ENCODE measurements at places on chromosomes 2 and 18. TPM values are rescaled to one million over a fixed set of nuclear protein-coding genes. Genes with fewer than 3 reads are reported as not detected.

DNA sequence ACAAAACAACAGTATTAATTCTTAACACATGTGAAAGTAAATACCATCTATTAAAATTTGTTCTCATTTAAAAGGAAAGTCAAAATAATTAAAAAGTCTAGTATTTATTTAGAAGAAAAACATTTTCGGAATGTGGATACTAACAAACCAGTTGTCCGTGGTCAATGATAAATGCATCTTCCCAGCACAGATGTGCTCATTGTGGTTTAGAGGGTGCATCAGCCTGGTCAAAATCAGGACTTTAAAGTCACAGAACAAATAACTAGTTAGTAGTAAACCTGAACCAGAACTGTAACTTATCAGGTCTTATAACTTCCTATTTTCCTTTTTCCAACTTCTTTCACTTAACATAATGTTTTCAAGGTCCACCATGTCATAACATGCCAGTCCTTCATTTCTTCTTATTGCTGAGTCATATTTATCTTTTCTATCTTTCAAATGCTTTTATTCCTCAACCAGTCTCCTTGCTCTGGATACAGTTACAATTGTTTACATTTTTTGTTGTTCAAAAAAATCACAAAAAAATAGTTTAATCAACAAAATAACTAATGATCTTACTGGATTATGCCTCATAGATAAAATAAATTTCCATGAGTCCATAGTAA is 55.8 kb downstream of the ID2 start:
- no peak overlapping the region for H3K27ac ChIP-seq
- H3K36me3 ChIP-seq: peaks cover 7% of the 10 kb centered on the region
- no peaks in the 10 kb centered on the region for H3K27me3 ChIP-seq
- no peak overlapping the region for H3K4me3 ChIP-seq

DNA sequence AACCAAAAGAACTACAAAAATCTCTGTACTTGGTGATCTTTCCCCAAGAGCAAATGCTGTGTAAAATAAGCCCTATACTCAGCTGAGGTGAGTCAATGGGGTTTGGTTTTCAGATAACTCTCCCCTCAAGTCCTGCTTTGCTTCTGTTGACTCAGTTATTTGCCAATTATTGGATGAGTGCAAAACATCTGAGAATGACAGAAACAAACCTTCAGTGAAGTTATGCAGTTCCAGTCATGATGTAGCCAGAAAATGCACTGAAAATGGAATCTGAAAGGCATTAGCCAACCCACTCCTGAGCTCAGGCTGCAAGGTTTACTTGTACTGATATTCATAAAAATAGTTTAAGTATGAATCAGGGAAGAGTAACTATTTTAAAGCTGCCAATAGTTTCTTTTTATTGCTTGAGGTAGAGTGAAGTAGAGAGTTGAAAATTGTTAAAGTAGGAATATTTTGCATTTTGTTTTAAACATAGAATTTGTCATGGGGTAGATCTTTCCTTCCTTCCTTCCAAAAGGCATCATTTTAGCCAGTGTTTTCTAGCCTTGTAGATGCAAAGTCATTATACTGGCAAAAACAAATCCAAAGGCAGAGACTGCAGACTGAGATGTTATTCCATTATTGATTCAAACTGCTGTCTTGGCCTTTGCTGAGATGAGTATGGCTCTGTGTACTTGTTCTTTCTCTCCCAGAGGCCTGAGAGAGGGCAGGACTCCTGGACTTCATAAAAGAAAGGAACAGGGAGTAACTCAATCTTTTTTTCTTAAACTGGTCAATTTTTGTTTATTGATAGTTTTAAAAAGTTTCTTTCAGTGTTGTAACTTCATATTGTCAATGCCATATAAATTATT is 215.3 kb downstream of the RND3 start:
- no peak overlapping the region for H3K4me3 ChIP-seq
- no peaks in the 10 kb centered on the region for H3K4me1 ChIP-seq
- H3K36me3 ChIP-seq: no peaks in the 10 kb centered on the region
- H3K27ac ChIP-seq: no peak overlapping the region
- no peak for DNase-seq

DNA sequence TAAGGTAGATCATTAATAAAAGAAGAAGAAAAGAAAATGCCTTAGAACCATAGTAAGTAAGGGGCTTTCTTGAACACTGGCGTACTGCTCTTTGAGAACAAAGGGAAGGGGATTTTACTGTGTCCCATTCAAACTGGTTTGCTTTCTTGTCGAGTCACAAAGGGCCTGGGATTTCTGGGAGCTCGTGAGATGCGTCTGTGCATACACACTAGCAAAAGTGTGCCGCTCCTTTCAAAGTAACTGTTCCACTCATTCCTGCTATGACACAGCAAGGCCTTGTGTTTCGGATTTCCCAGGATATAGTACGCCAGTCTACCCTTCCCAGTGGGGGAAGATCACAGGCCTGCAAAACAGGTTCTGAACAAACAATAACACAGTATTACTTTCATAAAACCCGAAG is 93.0 kb downstream of the KCTD18 start:
- H3K4me3 ChIP-seq: no peak overlapping the region
- H3K27ac ChIP-seq: peak overlapping the region; percentile 51
- no peaks in the 10 kb centered on the region for H3K27me3 ChIP-seq
- no peak for DNase-seq
- H3K4me1 ChIP-seq: peaks cover 3% of the 10 kb centered on the region

- no peaks in the 10 kb centered on the region for H3K27me3 ChIP-seq
- DNase-seq: no peak
- H3K27ac ChIP-seq: no peak overlapping the region
- no peaks in the 10 kb centered on the region for H3K36me3 ChIP-seq
- no peak overlapping the region for H3K4me3 ChIP-seq
Measured at GRCh38 chr2:200761266-200761665, 50.4 kb upstream of the BZW1 start.

- no peaks in the 10 kb centered on the region for H3K4me1 ChIP-seq
- no peak for DNase-seq
- H3K4me3 ChIP-seq: no peak overlapping the region
- no peaks in the 10 kb centered on the region for H3K27me3 ChIP-seq
Measured at GRCh38 chr2:176599796-176600485, 330.7 kb downstream of the MTX2 start.

- no peaks in the 10 kb centered on the region for H3K27me3 ChIP-seq
- H3K27ac ChIP-seq: no peak overlapping the region
- no peak overlapping the region for H3K4me3 ChIP-seq
- H3K36me3 ChIP-seq: peaks cover 8% of the 10 kb centered on the region
Measured at GRCh38 chr2:171741189-171741588, 53.9 kb downstream of the DYNC1I2 start.

DNA sequence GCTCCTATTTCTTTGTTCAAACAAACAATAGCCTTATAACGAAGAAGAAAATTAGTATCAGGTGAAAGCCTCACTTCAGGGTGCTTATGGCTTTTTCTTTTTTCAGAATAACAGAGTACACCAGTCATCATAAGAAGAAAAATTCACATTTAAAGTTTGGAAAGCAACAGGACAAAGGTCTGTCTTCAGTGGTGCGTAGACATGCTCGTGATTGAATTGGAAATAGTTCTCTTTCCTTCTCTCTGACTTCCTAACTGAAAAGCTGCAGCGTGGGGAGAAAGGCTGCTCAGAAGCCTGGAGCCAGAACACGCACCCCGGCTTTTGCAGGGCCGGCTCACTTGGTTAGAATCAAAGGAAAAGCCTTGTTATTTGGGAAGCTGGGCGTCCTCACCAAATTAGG is 127.6 kb upstream of the ZNF516 start:
- no peak overlapping the region for H3K4me3 ChIP-seq
- H3K4me1 ChIP-seq: peaks cover 16% of the 10 kb centered on the region
- H3K27ac ChIP-seq: no peak overlapping the region
- no peaks in the 10 kb centered on the region for H3K36me3 ChIP-seq
- peaks cover 13% of the 10 kb centered on the region for H3K27me3 ChIP-seq

DNA sequence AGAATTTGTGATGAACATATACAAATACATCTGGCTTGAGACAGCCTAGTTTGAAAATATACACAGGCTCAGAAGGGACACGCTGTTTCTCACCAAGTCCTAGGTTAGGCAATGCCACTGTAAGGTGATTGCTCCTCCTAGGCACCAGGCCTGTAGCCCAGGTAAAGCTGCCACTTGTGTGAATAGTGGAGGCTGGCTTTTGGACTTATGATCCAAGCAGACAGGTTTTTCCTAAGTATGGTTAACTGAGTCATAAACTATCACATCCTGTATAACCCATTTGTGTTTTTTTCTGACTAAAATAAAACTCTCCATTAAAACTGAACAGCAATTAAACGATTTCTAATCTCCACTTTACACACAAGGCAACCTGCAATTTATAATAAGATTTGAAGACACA is 81.0 kb downstream of the SEMA4F start:
- H3K4me3 ChIP-seq: no peak overlapping the region
- DNase-seq: no peak
- H3K27me3 ChIP-seq: no peaks in the 10 kb centered on the region
- H3K36me3 ChIP-seq: no peaks in the 10 kb centered on the region

Gene COLEC12
- 2.3 TPM for total RNA-seq
